ENCODE measurements at places on chromosomes 3 and 15.

DNA sequence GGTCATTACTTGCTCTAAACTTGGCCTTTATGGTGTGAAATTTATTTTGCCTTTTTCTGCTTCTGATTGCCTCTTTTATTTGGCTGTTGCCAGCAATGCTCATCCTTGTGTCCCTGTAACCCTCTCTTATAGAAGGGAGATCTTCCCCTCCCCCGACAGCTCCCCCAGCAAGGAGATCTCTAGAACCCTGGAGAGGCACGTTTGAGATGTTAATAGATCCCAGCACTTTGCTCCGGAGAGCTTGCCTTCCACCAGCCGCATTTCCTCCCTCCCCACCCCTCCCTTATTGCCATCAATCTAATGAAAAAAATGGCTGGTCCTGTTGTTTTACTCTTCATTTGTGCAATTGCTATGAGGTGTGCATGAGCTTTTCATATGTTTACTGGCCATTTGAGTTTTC is 18.2 kb downstream of the TRIM71 start:
- no peak for DNase-seq

GRCh38 chr15:39580485-39581241 is at the start of gene THBS1:
Gene THBS1, plus strand, starts transcription at chr15:39581079. Its CDS starts 779 bp downstream, at chr15:39581858.
- DNase-seq: no peak

GRCh38 chr3:175149675-175150074 is 290.5 kb downstream of the NAALADL2 start:
- no peak for DNase-seq

- DNase-seq: no peak
Measured at GRCh38 chr3:31974471-31974870, 6.6 kb downstream of the OSBPL10 start.

- no peak for DNase-seq
Measured at GRCh38 chr3:12224181-12225147, 64.4 kb upstream of the PPARG start.

DNA sequence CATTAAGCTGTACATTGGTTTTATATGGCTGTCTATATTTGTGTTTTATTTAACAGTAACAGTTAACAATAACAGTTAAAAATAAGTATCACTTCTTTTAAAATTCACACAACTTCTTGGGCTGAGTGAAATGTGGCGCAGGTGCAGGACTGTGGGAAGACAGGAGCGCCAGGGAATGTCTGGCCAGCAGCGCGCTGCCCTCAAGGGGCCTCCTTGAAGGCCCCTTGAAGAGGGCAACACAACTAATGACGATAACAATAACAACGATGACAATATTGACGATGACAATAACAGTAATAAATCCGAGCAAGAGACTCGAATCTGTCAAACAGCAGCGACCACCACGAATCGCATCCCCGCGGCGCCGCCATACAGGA is 411 bp upstream of the PPP2R3A start:
- no peak for DNase-seq

DNA sequence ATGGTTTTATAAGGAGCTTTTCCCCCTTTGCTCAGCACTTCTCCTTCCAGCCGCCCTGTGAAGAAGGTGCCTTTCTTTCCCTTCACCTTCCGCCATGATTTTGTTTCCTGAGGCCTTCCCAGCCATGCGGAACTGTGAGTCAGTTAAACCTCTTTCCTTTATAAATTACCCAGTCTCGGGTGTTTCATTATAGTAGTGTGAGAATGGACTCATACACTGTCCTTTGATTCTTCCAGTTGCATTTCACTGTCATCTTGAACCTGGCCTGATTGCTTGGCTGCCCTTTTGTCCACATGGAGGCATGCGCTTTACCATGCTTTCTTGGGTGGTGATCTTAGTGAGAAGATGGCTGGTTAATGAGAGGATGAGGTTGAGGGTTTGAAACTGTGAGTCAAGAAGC is 23.2 kb downstream of the USP13 start:
- no peak for DNase-seq

DNA sequence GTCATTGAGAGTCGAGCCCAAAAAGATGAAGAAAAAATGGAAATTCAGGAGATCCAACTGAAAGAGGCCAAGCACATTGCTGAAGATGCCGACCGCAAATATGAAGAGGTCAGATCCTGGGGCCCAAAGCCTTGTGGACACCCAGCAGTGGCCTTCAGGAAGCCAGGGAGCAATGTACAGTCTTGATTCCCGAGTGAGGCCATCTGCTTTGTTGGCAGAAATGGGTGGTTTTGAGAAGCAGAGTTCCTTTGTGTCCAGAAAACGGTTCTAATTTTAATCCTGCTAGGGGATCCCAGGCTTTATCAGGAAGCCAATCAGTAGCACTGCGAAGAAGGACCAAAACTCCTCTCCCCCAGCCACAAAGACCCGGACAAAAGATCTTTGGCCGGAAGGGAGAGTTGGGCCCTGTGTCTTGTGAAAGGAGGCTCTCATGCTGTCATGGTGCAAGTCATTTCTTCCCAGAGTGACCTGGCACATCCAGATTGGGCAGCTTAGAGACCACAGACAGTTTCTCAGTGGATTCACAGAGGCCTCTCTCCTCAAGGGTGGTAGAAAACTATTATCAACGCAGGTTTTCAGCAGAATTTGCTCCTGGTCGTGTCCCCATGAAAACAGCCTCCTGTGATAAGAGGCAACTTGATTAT is 17.1 kb downstream of the TPM1 start:
- DNase-seq: no peak

- no peak for DNase-seq
Measured at GRCh38 chr3:23867400-23867799, 49.4 kb downstream of the NKIRAS1 start.

DNA sequence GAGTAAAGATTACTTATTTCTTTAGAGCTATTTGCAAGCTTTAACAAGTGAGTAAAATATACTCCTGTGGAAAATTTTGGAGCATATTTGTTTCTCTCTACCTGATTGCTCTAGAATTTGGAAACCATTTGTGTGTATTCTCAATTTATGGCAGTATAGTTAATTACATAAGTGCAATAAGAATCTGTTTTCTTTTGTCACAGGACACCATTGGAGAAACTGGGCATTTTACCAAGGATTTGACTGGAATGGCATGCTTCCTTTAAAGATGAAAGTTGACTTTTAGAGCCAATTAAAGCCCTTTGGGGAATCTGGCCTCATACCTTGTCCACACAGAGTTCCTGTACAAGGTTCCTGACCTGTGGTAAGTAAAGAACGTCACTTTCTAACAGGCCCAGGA is 38.4 kb downstream of the PAQR5 start:
- DNase-seq: no peak

- DNase-seq: no peak
Measured at GRCh38 chr3:157493627-157494550, 9.3 kb downstream of the VEPH1 start.

- peak; percentile 48 for DNase-seq
Measured at GRCh38 chr3:72482589-72483321, 365.5 kb downstream of the SHQ1 start.

DNA sequence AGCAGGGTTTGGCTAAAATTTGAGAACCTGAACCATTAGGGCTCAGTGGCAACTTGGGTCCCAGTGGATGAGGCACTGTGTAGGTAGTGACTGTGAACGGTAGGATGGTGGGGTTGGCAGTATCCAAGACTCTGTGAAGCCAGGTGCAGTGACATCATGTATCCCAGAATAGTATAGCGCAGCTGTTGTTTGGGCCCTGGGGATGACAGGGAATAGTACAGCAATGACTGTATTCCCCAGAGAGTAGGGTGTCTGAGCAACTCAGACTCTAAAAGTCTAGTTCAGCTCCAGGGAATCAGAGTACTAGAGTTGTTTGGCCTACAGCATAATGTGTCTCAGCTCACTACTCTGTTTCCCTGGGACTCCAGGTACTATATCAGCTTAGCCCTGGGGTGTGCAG is 20.7 kb upstream of the PPP2R3A start:
- no peak for DNase-seq

- no peak for DNase-seq
Measured at GRCh38 chr3:23004971-23005370, 198.2 kb upstream of the UBE2E2 start.

DNA sequence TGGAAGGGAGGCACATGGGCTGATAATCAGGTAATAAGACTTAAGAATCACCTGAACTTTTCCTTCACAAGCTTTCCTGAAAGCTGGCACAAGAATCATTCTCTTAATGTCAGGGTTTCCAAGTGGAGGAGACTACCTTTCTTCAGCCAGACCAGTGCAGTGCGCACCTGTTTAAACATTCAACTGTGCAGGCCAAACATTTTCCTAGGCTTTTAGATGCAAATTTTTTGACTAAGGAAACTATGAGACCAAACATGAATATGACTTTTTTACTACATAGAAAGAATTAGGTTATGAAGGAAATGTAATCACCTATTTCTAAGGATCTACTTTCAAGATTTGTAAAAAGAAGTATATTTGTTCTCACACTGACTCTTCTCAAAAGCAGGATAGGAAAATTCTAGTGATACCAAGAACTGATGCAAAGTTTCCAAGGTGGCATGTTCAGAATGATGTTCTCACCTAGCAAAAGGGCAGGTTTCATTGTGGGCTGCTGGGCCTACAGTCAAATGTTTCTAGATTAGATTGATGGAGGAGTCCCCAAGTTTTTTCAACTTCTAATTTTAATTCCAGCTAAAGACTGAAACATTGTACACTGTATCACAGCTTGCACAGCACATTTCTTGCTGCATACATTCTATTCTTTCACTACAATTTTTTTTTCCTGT is 339.1 kb downstream of the TIGIT start:
- no peak for DNase-seq

DNA sequence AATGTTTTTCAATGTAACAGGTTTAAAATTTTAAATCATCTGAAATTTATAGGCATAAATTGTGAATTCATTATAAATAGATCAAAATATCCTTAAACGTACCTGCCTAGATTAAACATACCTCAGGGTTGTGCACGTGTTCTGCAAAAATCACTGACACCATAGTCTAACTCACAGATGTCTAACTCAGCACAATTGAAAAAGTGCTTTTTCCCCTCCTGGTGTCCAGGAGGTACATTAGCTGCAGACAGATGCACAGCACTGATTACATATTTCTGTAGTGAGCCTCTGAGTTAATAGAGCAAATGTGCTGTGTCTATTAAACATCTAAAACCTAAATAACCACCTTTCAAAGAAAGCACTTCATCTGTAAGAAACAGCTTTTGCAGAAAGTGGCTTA is 10.7 kb downstream of the UQCC5 start:
- no peak for DNase-seq

DNA sequence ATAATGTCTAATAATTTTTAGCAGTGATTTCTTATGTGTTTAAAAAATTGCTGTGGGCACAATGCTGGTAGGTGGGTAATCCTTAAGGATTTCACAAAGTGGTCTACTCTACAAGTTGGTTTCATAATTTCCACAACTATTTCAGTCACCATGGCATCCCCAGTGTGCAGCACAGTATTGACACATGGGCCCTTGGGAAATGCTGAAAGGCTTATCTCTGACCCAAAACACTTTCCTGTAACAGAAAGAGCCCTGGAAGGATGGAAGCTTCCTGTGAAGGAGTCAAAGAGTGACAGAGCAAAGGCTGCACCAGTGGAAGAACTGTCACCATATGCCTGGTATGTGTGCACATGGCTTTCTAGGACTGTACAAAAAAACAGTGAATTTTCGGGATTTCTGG is 153.7 kb downstream of the ANO10 start:
- DNase-seq: no peak

- DNase-seq: no peak
Measured at GRCh38 chr3:114450008-114450596, 156.3 kb downstream of the TIGIT start.

DNA sequence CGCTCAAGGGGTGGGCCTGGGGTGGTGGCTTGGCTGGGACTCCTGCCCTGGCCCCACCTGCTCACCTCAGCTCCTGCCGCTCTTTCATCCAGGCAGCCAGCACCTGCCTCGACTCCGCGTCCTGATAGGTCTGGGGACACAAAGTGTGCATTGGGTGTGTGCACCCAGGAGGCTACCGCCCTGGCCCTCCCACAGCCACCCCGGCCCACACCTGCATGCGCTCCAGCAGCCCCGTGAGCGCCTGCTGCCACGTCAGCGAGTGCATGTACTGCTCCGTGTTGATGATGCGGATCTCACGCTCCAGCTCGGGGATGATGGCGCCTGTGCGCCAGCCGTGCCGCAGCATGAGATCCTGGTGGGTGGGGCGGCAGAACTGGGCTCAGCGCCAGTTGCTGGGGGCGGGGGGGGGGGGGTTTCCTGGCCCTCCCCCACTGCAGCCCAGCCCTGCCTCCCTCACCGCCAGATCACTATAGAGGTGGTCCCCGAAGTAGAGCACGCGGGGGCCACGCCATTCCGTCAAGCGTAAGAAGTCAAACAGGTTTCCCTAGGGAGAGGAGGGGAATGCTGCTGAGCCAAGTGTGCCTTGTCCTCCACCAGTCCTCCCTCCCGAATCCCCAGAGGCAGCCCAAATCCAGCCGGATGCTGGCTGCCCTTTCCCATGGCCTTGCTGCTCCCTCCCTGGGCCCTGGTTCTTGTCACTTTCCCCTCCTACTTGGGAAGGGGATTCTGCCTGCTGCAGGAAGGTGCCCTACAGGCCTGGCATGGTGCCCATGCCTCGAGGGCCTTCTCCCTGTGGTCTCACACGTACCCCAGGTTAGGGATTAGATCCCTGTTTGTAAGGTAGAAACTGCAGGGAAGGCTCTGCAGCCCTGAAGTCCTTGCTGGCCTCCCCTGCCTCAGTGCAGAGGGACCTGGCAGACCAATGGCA is 8.6 kb downstream of the NT5DC2 start:
- DNase-seq: no peak

GRCh38 chr15:27491666-27492621 is 521.0 kb downstream of the GABRG3 start:
- DNase-seq: no peak

DNA sequence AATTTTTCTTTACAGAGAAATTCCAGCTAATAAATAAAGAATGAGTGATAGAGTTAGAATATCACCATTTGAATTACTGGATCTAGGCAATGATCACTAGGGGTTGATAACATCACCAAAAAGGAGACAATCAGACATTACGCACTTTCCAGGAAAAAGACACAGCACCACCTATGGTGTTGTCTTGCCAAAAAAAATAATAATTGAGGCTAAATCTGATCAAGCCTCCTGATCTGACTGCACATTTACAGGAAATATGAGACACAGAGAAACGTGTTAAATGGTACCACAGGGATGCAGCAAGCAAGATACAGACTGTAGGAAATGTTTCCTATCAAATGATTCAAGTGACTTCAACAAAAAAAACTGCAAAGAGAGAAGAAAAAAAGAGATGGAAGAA is 92.8 kb downstream of the EOMES start:
- no peak for DNase-seq

DNA sequence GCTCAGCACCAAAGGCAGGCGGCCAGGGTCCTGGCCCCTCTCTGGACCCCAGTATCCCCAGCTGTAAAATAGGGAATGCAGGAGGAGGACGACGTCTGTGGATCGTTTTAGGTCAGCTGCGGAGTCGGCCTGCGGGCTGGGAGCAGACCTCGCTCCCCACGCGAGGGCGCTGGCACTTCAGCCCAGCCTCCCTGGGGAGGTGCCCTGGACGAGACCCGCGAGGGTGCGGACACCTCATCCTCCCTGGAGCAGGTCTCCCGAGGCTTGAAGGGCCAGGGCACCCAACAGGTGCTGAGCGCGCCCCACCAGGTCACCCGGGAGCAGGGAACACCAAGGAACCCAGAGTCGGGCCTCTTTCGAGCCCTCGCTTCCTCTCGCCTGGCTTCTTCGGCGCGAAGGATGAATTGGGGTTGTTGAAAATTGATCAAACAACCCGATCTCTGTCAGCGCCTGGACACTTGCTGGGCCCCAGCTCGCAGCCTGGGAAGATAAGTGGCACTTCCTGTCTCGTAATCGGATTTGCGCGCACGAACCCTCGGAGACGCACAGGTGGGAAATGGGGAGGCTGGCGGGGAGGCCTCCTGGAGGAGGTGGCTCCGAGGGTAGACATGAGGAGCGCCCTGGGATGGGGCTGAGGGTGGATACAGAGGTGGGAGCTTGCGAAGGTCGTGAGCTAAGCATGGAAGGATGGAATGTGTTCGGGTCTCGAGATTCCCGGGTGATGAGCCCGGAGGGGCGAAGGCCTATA is 588 bp upstream of the VIPR1 start:
- DNase-seq: peak; percentile 28

Data from activated CD4-positive, CD25-positive, alpha-beta regulatory T cell treated with anti-CD3 and anti-CD28 coated beads, Interleukin-2, amount 50 U/mL, for 16 hours (primary cell).